ENCODE measurements at places on chromosomes 1 and 21.

GRCh38 chr1:229112832-229113548 lies 157.9 kb upstream of the RAB4A start:
- no peak for DNase-seq

DNA sequence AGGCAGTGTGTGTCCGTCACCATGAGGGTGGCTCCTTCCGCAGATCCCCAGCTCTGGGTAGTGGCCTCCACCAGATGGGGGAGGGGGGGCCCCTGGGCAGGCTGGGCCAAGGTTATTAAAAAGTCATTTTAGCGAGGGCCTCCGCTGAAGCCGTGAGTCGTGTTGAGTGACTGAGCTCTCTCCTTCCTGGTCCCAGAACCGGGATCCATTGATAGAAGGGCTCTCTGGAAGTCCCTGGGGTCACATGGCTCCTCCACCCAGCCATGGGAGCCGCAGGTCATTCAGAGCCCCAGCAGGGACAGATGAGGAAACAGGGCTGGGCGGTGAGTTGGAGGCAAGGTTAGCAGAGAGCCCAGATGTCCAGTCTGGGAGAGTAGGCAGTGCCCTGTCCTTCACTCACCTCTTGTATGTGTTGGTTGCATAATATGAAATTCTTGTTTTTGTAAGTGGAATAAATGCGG lies 12.9 kb downstream of the MIIP start:
- DNase-seq: no peak

- no peak for DNase-seq
Measured at GRCh38 chr1:228152097-228152917, 2.6 kb downstream of the GJC2 start.

- no peak for DNase-seq
Measured at GRCh38 chr1:36691374-36691773, 208.7 kb upstream of the CSF3R start.

GRCh38 chr1:184958554-184959353 lies 15.6 kb downstream of the NIBAN1 start:
- DNase-seq: no peak

- no peak for DNase-seq
Measured at GRCh38 chr1:41357451-41358101, 3.7 kb upstream of the FOXO6 start.

GRCh38 chr1:156936721-156937220 lies 16.3 kb downstream of the LRRC71 start:
- no peak for DNase-seq

DNA sequence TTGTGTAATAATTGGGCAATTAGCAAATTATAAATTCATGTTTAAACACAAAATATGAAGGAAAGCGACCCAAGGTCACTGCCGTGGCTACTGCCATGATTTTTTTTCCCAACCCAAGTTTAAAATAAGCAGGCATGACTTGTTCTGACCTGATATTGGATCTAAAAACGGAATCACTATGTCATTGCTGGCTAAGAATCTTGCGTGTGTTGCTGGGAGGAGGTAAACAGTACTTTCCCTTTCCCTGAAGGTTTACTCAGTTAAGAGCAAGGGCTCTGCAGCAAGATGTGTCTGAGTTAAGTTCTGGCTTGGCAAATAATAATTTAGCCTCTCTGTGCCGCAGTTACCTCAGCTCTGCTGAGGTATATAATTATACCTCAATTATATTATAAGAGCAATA lies 125.7 kb upstream of the L1TD1 start:
- no peak for DNase-seq

- no peak for DNase-seq
Measured at GRCh38 chr1:201513498-201514243, 6.7 kb upstream of the CSRP1 start.

DNA sequence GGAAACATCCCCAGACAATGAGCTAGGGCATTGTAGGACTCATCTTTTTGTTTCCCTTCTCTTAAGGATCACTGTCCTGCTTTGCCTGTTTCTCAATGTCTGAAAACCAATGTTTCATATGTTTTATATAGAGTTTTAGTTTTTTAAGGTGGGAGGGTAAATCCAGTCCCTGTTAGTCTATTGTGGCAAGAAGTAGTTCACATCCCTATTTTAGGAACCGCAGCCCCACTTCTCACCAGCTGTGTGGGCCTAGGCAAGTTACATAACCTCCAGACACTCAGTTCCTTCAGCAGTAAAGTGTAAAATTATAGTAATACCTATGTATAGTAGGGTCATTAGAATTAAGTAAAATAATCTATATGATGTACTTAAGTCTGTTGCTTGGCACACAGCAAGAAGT lies 105.8 kb upstream of the WLS start:
- DNase-seq: no peak

- no peak for DNase-seq
Measured at GRCh38 chr1:197915862-197916499, 1.2 kb upstream of the LHX9 start.

DNA sequence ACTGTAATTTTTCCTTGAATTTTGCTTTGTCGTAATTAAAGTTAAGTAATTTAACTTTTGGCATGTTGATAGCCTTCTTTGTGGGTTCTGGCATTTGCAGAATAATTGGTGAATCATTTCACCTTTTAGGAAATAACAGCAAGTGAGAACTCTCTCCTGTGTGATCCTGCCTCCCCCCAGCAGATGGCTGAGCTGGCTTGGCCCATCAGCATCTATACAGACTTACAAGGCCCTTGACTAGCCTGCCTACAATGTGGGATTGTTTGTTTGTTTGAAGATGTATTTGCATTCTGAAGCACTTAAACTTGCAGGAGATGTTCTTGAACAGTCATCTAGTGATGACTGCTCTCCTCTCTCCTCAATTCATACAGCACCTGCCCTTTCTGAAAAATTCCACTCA lies 55.9 kb downstream of the MACO1 start:
- no peak for DNase-seq

- no peak for DNase-seq
Measured at GRCh38 chr1:226287587-226287986, 21.4 kb downstream of the LIN9 start.

- DNase-seq: no peak
Measured at GRCh38 chr1:41745022-41745421, 173.7 kb downstream of the HIVEP3 start.

GRCh38 chr21:43355925-43356289 lies 71.0 kb downstream of the SIK1 start:
- DNase-seq: no peak

DNA sequence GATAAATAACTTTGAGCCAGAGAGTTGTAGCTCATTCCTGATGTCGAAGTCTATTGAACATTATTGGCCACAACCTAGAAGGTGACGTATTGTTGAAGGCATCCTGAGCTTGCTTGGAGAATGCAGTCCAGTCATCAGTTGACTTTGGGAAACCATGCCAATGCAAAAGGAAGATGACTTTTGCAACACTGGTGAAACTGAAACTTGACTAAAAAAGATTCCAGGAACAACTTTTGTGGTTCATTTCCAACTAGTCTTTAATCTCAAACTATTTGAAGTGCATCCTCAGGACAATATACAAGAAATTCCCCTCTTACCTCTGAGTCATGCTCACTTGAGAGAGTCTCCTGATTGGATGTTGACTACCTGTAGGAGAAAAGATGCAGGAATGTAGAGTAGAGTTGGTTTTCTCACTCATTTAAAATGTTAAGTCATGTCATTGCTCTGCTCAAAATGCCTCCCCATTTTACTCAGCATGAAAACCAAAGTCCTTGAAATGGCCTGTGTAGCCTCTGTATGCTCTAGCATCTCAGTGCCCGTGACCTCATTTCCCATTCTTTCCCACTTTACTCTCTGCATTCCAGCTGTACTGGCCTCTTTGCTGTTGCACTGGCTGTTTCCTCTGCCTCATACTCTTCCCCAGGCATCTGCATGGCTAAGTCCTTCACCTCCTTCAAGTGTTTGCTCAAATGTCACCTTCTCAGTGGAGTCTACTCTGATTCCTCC lies 24.4 kb upstream of the LEPR start:
- no peak for DNase-seq

DNA sequence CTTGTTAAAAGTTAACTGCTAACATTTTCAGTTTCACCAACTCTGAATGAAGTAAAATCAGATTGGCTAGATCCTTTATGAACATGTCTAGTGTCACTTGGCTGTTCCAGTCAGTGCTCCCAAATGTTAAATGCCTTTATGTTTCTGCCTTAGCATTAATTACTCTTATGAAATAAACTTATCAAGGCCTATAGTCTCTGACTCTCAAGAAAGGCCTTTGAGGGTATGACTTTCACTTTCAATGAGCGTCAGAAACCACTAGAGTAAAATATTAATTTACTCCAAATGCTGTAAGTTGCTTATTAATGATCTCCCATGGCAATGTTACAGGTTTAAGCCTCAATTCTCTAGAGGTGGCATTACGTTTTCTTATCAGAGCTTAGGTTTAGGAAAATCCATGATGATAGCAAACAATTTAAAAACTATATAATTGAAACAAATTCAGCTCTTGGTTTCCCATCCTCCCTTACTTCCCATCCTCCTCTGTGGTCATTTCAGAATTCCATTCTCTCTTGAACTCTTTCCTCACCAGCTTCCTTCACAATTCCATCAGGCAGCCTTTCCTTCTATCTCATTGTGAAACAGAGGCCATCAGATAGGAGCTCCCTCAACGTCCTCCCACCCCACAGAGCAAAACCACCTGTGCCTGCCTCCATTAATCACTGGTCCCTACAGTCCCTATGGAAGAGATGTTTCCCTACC lies 108.6 kb upstream of the COP1 start:
- DNase-seq: no peak

- DNase-seq: no peak
Measured at GRCh38 chr21:17118638-17119384, 394.0 kb upstream of the CXADR start.

GRCh38 chr21:9837946-9838737 lies 683.2 kb upstream of the TPTE start:
- no peak for DNase-seq

DNA sequence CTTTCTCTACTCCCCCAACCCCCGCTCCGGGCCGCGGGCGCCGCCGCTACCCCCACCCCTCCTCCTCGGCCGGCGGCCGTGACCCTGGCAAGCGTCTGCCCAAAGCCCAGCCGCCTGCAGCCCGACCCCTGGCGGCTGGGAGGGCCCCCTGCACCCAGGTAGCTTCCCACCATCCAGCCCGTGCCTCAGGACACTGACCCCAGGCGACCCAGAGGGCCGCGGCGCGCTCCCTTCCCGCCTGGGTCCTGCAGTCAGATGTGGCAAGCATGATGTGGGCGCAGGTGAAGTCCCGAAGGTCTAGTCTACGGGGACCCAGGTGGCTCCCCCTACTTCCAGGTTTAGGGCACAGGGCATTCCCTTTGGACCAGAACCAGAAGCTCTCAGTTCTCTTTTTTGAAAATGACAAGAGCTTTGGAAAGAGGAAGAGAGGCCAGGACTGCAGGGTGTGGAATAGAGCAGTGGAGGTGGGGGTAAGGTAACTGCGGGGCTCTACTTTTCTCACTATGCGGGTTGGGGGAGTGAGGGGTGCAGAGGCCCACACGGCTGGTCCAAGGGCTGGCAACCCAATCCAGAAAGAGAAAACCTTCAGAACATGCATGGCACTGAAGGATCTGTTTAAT lies at the start of gene DENND4B:
Gene DENND4B (minus strand): TSS at position 97 of the 620 bp plus-strand sequence. CDS start 2,344 bp downstream, outside the sequence.
- peak; percentile 64 for DNase-seq

- DNase-seq: no peak
Measured at GRCh38 chr1:24098943-24099638, 12.8 kb downstream of the MYOM3 start.

- DNase-seq: no peak
Measured at GRCh38 chr1:237562242-237562823, 328.4 kb downstream of the ZP4 start.

DNA sequence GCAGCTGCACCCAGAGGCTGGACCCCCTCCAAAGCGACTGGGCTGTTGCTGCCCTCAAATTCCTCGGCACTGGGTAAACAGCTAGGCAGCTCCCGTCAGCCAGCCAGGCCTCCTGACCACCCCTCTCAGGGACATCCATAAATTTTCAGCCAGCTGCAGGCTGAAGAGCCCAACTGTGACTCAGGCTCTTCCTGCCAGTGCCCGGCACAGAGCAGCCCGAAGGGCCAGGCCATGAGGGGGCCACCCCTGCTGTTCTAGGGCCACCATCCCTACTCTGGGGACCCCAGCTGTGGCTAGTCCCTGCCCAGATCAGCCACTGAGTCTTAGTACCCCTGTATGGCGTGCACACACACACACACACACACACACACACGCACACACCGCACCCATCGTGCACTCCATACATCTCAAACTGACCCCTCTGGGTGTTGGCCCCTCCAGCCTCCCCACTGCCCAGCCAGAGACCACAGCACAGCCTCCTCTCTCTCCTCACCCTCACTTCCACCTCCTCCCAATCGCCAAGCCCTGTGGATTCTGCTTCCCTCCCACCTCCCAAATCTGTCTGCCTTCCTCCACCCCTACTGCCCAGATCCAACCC lies 6.2 kb upstream of the LAPTM5 start:
- no peak for DNase-seq

DNA sequence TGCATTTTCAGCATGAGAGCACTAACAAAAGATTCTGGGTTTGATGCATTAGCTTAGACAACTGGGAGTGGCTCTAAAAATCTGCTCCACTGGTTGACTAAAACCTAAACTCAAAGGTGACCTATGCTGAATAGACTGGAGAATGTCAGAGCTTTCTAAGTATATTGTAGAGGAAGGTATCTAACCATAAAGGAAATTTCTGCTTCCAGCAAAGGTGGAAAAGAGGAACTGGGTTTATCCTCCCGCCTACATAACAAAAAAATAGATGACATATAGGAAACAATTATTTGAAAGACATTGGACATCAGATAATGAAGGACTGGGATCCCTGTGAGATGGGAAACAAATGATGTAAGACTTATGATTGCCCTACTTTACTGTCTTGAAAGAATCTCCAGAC lies 35.8 kb upstream of the CR2 start:
- no peak for DNase-seq

DNA sequence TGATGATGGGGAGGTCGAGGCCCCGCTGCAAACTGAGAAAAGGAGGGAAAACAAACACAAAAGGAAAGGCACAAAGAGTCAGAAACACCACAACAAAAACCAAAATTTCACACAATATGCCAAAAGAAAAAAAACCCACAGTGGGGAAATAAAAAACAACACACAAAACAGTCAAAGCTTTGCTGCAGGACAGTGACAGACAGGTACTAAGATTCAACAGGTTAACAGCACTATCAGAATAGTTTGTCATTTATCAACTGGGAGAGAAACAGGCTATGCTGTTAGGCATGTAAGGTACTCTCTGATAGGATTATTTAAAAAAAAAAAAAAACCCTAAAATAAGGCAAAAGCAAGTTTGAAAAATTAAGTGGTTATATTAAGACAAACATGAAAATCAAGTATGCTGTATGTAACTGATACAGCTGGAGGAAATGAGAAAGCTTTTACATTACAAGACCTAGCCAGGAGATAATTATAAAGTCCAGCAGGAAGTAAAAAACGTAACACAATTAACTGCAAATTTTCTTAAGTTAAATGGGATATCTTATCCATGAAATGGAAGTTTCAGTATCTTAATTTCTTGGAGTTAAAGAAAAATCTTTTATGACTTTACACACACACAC lies 179.0 kb downstream of the EIF4G3 start:
- no peak for DNase-seq

GRCh38 chr1:64696879-64697278 lies 48.0 kb upstream of the RAVER2 start:
- no peak for DNase-seq

- no peak for DNase-seq
Measured at GRCh38 chr21:25186273-25186672, 421.0 kb downstream of the MRPL39 start.
